Stimulated activated CD4-positive, alpha-beta T cell treated with anti-CD3 and anti-CD28 coated beads, Interleukin-1b, Interleukin-23, amount 100 ng/mL, for 1 hour (primary cell): ENCODE measurements at places on chromosomes 3 and 15.

GRCh38 chr3:58837856-58838255 is 171.3 kb upstream of the FAM3D start:
- no peak for DNase-seq

DNA sequence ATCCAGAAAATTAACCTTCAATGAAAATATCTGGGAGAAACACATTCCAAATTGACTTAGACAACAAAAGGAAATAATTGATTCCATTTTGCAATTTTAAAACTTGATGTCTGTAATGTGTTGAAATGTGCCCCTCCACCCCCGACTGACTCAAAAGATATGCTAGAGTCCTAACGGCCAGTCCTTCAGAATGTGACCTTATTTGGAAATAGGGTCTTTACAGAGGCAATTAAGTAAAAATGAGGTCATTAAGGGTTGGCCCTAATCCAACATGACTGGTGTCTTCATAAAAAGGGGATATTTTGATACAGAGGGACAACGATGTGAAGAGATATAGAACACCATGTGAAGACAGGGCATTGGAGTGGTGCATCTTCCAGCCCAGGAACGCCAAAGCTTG is 153.9 kb downstream of the PDZRN3 start:
- no peak for DNase-seq

DNA sequence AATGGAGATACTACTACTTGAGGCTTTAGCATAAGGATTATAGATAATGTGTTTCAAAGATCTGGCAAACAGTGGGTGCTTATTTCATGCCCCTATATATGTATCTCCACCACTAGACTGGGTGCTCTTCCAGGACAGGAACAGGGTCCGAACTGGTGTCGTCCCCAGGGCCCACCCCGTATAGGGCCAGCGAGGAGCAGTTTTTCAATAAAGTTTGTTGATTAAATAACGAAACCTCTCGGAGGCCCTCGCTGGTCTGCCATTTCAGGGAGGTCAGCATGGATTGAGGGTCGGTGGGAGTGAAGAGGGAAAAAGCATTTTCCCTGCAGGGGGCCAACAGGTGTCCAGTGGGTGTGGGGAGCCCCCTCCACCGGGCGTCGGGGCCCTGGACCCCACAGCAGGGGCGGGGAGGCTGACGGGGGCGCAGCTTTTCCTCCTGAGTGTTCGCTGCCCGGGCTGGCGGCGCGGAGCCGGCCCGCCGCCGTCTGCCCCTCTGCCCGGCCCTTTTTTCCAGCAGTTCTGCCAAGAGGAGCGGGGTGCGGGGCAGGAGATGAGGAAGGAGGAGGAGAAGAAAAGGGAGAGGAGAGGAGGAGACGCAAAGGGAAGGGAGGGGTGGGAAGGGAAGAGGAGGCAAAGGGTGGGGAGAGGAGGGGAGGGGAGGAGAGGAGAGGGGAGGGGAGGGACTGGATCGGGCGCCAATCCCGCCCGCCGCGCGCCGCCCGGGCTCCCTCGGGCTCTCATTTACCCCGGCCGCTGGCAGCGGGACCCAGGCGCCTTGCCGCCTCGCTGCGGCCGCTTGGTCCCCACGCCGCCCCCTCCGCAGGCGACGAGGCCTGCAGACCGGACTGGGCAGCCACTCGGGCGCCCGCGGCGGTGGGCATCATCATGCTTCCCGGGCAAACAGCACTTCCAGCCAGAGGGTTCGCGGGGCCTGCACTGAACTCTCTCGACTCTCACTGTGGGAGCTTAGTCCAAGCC is 66.3 kb downstream of the ISG20 start:
- DNase-seq, result no peak

GRCh38 chr3:123609063-123609462 is 24.2 kb upstream of the HACD2 start:
- DNase-seq, result no peak

DNA sequence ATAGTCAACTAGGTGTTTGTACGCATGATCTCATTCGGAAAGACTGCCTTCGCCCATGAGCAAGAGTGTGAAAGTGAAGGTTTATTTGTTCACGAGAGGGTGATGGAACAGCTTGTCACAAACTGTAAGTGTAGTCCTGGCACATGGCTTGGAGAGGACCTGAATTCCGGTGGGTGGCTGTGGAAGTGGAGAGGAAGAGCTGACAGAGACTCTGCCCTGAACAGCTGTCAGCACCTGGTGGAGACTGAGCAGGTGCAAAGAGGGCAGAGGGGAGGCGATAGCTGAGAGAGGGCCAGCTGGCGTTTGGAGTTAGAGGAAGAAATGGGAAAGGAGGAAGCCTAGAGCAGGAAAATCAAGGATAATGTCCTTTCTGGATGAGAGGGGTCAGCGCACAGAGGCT is 155.7 kb downstream of the EEFSEC start:
- no peak for DNase-seq

- no peak for DNase-seq
Measured at GRCh38 chr15:67646847-67647246, 104.3 kb downstream of the MAP2K5 start.
